ENCODE measurements at places on chromosomes 6 and 20.

- DNase-seq: no peak
Measured at GRCh38 chr6:8434727-8435092, 635 bp downstream of the SLC35B3 start.

- DNase-seq: no peak
Measured at GRCh38 chr6:127864701-127865100, 36.2 kb downstream of the THEMIS start.

DNA sequence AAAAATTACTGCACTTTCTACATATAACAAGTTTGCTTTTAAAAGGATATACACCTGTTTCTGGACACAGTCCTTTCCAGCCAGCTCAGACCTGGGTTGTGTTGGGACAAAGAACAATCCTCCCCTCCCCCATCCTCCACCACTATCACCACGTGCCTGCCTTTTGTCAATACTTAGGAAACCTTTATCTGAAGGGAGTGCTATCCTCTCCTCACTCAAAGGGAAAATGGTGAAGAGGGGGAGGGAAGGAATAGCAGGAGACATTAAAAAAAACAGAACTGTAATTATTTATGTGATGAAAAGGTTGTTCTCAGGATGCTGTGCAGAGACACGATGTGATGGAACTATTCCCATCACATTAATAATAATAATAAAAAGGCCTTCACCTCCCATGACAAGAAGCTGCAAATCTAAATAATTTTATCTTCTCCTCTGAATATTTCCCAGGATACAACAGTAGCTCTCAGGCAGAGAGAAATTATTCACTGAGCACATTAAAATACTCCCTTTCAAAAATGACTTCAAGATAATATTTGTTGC, 105.5 kb downstream of the NRSN1 start:
- no peak for DNase-seq

DNA sequence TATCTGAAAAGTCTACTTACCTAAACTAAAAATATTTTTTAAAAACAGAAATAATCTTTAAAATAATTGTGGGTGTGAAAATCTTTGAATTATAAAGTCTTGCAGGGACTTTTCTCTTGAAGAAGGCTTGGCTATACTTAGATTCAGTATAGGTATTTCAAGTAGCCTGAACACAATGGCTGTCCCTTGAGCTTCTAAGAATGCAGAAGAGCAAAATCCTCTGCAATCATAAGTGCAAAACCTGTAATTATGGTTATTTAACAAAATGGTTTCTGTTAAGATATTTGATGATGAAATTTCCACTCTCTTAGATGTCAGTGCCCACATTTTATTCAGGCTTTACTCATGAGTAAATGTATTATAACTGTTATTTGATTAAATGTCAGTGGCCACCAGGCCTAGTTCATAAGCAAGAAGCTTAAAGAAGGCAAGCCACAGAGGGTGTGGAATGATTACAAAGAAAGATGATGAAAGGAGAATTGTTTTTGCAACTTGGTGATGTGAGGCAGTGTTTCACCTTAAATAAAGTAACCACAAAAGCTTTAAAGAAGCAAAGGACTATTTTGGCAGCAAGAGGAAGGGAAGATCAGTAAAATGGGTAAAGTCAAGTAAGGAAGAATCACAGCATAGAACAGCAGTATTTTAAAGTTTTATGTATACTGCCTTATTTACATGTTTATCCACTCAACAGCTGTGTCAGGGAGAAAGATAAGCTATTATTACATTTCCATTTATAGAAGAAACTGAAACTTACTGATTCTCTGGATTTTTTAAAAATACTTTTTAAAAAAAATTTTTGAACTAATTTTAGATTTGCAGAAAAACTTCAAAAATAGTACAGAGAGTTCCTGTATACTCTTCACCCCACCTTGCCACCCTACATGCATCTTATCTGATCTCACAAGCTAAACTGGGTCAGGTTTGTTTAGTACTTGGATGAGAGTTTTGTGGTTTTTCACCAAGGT, 351.2 kb upstream of the RUNX2 start:
- no peak for DNase-seq

- DNase-seq: no peak
Measured at GRCh38 chr6:8825726-8826125, 390.4 kb upstream of the SLC35B3 start.

DNA sequence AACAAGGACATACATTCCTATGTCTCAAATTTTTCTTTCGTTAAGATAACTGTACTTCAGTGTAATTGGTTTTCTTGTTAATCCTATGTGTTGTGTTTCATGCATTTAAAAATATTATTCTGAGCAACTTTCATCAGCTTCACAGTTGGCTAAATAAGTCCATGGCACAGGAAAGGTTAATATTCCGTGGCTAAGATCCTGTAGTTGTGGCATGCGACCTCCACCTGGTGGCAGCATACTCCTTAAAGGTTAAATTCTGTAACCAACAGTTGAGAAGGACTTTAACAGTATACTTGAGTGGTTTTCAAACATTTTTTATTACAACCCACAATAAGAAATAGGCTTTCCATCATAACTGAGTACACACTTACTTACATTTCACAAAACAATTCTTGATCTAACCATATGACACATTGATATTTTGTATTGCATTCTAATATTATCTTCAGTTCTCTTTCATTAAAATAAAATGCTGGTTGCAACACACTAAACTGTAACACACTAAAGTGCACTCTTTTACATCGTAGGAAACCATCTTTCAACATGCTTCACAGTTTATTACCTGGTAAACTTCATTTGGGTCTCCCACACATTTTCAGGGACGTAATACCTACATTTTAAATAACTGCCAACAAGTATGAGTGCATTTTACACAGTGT, 118.3 kb downstream of the SLX4IP start:
- DNase-seq: peak; percentile 41

- DNase-seq: no peak
Measured at GRCh38 chr6:18752278-18753068, 365.3 kb downstream of the RNF144B start.

DNA sequence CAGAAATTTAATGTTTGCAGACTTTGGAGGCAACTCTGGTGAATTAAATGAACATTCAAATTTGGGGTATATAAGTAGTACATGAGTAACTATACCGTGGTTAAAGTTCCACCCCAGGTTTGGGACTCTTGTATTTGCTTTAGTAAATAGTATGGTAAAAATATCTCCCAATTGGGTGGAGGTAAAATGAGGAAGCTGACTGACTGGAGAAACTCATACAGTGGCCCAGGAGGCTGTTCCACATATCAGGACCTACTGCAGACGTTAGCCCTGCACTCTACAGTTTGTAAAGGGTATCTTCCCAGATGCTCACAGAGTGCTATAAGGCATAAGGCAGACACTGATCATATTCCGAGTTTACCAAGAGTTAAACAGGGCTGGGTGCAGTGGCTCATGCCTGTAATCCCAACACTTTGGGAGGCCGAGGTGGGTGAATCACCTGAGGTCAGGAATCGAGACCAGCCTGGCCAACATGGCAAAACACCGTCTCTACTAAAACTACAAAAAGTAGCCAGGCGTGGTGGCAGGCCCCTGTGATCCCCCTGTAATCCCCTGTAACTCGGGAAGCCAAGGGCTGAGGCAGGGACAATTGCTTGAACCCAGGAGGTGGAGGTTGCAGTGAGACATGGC, 53.7 kb downstream of the CPXM1 start:
- no peak for DNase-seq

All from NCI-H1105 (cell line).